ENCODE measurements at places on chromosomes 7 and 10.

DNA sequence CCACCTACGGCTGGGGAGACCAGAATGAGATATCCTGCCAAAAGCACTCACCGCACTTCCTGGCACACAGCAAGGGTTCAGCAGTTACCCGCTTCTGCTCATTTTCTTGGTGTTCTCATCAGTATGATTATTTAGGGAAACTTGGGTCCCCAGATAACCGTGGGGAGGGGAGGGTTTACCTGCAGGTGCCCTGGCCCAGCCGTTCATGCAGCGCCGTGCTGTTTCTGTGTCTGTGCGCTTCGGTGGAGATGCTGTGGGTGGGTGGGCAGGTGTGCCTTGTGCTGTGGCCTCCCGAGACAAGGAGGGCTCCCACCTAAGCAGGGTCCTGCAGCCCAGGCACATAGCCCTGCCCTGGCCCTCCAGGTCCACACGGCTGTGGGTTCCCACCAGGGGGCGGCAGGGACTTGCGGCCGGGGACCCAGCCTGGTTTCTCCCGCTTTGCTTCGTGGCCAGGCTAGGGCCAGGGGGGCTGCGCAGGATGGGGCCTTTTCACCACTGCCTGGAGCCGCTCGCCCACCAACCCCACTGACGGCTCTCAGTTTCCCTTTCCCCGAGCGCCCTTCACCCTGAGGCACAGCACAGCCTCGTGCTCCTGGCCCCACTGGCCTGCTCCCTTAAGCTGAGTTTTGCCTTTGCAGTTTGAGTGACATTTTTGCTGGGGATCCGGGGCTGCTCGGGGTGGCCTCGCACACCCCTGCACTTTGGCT is 78.5 kb downstream of the LHPP start:
- DNase-seq, result no peak

- DNase-seq, result no peak
Measured at GRCh38 chr7:138726288-138726687, 25.1 kb upstream of the SVOPL start.

DNA sequence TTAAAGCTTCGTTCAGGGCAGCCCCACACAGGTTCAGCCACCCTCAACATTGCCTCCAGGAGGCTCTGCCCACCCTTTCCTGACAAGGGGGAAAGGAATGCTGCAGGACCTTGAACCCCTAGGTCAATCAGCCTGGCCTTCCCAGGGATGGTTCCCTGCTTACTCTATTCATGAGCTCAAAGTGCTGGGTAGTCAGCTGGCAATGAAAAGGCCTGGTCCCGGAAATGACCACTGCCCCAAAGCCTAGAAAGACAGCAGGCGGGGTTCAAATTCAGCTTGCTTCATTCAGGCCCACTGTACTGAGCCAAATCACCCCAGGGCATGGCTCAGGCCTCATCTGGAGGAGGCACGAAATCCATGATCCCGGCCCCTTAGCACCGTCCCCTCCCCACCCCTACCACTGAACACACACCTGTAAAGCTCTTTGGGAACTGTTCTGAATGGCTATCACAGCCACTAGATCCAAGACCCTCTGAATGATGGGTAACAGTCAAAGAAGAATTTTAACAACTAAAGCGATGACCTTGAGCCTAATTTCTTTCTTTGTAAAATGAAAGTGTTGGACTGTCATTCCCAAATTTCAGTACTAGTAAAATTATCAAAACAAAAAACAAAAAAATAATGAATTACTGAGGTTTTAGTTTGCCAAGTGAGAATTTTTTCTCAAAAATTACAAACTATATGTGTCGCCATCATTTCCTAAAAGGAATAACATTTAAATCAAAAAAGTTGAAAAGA is 1.0 kb downstream of the URGCP start:
- DNase-seq, result no peak

- no peak for DNase-seq
Measured at GRCh38 chr10:32179836-32180235, 123.6 kb upstream of the KIF5B start.

- no peak for DNase-seq
Measured at GRCh38 chr10:24716295-24716694, 7.4 kb downstream of the ARHGAP21 start.

GRCh38 chr7:157938211-157938610 is 601.4 kb downstream of the DNAJB6 start:
- no peak for DNase-seq

- no peak for DNase-seq
Measured at GRCh38 chr7:139941866-139942265, 112.8 kb downstream of the TBXAS1 start.

GRCh38 chr7:110808361-110808760 is 282.6 kb upstream of the LRRN3 start:
- DNase-seq, result no peak

- DNase-seq, result no peak
Measured at GRCh38 chr7:74008687-74009086, 19.3 kb upstream of the ELN start.

DNA sequence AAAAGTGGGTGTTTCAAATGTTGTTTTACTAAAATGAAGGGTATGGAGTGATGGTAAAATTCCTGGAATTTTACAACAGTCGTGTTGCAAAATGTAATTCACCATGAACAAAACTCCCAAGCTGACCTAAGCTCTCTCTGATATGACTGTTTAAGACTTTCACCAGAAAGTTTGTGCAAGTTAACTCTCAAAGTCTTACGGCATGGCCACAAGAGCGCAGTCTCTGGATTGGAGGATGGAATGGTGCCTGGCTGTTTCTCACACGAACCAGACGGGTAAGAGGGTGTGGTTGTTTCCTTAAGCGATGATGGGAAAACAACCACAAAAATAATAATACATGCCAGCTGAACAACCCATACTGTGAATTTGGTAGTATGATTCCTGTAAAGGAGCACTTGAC is 662.5 kb downstream of the KCNMA1 start:
- DNase-seq, result no peak

GRCh38 chr10:125076891-125077541 is 83.3 kb downstream of the CTBP2 start:
- no peak for DNase-seq

DNA sequence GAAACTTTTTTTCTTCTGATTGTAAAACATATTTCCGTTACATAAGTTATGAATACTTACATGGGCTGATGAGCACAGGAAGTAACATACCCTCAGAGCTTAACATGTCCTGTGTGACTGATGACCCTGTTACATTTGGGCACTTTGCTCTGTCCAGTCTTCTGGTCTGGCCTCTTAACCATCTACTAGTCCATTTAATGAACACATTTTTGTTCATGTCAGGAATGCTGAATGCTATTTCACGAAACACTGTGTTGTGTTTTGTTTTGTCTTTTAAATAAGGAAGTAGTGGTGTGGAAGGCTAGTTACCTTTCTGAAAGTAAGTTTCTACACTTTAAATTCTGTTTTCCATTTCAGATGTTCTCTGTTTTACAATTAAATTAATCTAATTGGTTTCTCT is 77.7 kb downstream of the RBM33 start:
- DNase-seq, result no peak

- DNase-seq, result no peak
Measured at GRCh38 chr10:84333864-84334451, 5.6 kb downstream of the CCSER2 start.

DNA sequence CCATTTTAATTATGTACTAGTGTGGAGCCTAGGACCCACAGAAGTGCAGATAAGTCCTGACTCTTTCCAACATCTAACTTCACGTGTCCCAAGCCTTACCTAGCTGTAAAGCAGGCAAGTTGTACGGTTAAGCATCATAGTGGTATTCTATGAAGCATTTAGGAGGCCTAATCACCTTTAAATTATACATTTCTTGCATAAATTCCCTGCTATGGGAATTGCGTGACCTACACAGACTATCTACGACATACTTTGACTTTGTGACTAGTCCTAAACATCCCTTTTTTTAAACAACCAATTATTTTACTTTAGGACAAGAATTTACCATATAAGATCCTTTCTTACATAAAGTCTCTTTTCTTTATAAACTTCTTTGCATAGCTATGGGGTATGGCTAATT is 37.7 kb upstream of the LRGUK start:
- DNase-seq, result no peak

DNA sequence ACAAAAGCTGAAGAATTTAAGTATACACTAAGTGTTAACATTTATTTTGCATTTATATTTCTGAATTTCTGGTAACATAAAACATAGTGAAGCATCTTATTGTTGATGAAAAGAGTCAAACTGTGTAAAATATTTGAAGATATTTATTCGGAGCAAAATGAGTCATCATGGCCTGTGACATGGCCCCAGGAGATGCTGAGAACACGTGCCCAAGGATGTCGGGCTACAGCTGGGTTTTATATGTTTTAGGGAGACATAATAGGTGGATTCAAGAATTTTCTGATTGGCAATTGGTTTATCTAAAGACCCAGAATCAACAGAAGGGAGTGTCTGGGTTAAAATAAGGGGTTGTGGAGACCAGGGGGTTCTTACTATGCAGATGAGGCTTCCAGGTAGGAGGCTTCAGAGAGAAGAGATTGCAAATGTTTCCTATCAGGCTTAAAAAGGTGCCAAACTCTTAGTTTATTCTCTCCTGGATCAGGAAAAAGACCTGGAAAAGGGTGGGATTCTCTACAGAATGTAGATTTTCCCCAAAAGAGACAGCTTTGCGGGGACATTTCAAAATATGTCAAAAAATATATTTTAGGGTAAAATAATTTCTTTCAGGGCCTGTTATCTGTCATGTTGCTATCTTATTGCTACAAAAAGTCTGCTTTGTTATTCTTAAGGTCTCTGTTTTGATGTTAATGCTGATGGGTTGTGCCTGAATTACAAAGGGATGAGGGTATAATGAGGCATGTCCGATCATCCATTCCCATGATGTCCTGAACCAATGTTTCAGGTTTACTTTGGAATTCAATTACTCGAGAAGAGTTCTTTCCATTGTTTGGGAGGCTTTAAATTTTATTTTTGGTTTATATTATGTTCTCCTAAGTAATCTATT is 74.5 kb downstream of the VWDE start:
- no peak for DNase-seq

- no peak for DNase-seq
Measured at GRCh38 chr7:27697861-27698430, 35.3 kb upstream of the HIBADH start.

GRCh38 chr10:17229016-17229716 is 1.1 kb downstream of the VIM start:
- DNase-seq, result peak; percentile 77

- DNase-seq, result peak; percentile 13
Measured at GRCh38 chr10:87925570-87925969, 62.1 kb downstream of the PTEN start.

- DNase-seq, result no peak
Measured at GRCh38 chr7:39294022-39294421, 272.2 kb upstream of the YAE1 start.

- DNase-seq, result peak; percentile 20
Measured at GRCh38 chr7:155804897-155805825, 7.1 kb downstream of the SHH start.

GRCh38 chr10:107913317-107914294 is 749.1 kb upstream of the SORCS1 start:
- DNase-seq, result no peak

DNA sequence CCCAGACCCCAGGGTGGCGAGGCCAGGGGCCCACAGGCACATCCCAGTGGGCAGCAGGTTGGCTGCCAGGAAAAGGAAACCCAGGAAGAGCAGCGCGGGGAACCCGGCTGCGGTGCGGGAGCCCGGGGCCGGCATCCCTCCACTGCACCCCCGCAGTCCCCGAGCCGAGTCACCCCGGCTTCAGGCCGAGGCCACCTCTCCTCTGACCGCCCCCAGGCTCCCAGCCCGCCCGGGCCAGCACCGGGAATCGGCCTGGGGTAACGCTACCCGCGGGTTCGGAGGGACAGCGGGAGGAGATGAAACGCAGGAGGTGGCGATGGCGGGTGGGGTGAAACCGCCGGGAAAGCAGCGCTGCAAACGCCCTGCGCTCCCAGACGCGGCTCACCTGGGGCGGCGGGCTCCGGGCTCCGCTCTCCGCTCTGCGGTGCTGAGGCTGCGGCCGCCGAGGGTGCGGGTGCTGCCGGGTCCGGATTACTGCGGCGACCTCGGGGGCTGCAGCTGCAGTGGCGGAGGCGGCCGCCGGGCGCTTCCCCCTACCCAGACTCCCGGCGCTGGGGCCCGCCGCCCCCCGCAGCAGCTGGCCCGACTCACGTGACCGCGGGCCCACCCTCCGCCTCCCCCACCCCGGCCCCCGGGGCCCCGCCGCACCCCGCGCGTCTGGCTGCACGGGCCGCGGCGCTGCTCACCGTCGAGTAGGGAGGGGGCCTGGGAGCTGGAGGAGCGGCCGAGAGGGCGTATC is at the start of gene SCRN1:
Gene SCRN1 (minus strand): TSS at position 545 of the 739 bp plus-strand sequence. CDS start 20,734 bp downstream, outside the sequence.
- DNase-seq, result no peak

- peak; percentile 14 for DNase-seq
Measured at GRCh38 chr10:30368065-30368718, 19.1 kb upstream of the MTPAP start.

DNA sequence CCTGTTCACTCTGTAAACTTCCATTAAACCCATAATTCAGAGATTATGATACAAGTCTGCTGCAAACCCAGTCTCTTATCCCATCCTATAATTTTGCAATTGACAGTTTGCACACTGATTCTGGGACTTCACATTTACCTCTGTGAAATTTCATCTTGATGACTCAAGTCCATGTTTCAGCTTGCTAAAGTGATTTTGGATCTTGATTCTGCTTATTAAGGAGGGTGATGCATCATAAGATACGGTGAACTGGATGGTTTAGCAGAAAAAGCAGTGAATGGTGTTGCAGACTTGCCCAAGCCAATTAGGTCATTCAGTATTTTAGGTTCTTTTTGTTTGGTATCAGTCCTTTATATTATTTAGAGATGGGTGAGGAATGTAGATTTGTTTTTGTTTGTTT is 125.5 kb upstream of the PODXL start:
- no peak for DNase-seq

- DNase-seq, result no peak
Measured at GRCh38 chr7:135562720-135563119, 5.0 kb downstream of the NUP205 start.

DNA sequence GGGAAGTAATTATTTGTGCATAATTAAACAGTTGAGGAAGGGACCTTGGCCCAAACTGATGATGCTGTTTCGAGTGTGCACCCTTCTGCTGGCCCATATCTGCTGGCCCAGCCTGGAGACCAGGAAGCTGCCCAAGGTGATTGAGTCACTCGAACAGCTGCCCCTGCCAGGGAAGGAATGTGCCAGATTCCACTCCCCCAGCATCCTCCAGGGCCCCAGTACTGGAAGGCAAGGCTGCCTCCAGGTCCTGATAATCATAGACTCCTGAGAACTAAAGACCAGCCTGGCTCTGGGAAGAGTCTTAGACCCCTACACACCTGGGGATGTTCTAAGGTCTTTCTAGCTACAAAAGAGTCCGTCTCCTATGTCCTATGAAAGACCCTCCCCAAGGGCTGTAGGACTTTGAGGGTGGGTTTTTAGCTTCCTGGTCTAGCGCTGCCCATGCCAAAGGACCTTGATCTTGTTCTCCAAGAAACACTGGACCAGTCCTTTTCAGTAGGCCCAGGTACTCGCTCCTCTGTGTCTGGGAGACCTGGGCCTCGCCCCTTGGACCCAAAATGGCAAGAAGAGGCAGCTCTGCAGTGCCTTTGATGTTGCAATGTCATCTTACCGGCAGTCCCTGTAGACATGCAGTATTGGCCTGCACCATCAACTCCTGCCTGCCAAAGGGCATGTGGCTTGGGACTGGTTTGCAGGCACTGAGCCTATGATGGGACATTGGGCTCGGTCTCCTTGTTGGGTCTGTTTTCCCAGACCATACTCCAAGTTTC is 103.2 kb upstream of the GPR26 start:
- no peak for DNase-seq

- no peak for DNase-seq
Measured at GRCh38 chr7:31076641-31077310, 24.7 kb downstream of the ADCYAP1R1 start.

GRCh38 chr7:23594879-23595604 is 2.1 kb upstream of the CCDC126 start:
- DNase-seq, result no peak

Measured in skeletal muscle cell (primary cell).